Camera-type eye (tissue), 1 donor: ENCODE measurements at places on chromosomes 4 and X. TPM values are rescaled to one million over a fixed set of nuclear protein-coding genes. Genes with fewer than 3 reads are reported as not detected.

UGT2B11 gene
- total RNA-seq: not detected

RAB33A gene
- total RNA-seq: 8.0 TPM

IL1RAPL2 gene
- 5.1 TPM for total RNA-seq

EIF1AX gene
- total RNA-seq: 85.7 TPM

NDP gene
- 13.5 TPM for total RNA-seq

CENPVL2 gene
- 0.71 TPM for total RNA-seq

SLC6A8 gene
- 44.7 TPM for total RNA-seq

CENPVL1 gene
- 0.71 TPM for total RNA-seq

CT55 gene
- not detected for total RNA-seq

RASSF6 gene
- total RNA-seq: 4.2 TPM

GIMD1 gene
- 0.49 TPM for total RNA-seq

RHOXF2 gene
- not detected for total RNA-seq

ATP2B3 gene
- total RNA-seq: 3.7 TPM

SH3BGRL gene
- 106 TPM for total RNA-seq

TEX13B gene
- total RNA-seq: not detected

WFS1 gene
- 33.5 TPM for total RNA-seq

RHOH gene
- 1.8 TPM for total RNA-seq

AFP gene
- not detected for total RNA-seq
